ENCODE measurements at places on chromosomes 2 and 18.

DNA sequence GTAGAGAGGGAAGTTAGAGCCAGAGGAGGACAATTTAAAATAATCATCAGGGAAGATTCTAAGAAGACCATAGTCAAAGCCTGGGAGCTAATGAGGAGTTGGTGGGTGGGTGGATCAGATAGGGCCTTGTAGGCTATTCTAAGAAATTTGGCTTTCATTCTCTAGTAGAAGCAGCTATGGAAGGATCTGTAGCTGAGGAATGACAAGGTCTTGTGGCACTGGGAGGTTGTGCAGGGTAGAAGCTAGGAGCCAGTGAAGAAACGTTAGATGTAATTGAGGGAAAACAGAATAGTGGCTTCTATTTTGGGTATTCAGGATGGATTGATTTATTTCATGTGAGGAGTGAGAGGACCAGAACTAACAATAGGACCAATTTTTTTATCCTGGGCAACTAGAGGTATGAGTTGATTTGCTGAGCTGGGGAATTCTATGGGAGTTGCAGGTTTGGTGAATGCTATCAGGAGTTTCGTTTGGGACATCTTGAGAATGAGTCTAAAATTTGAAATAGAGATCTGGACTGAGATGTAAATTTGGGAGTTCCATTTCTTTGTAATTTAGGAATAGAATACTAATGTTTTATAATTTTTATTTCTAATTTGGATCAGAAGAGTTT lies 371.9 kb downstream of the PARD3B start:
- DNase-seq: no peak

GRCh38 chr18:11071300-11071699 lies 78.1 kb downstream of the PIEZO2 start:
- DNase-seq: no peak

DNA sequence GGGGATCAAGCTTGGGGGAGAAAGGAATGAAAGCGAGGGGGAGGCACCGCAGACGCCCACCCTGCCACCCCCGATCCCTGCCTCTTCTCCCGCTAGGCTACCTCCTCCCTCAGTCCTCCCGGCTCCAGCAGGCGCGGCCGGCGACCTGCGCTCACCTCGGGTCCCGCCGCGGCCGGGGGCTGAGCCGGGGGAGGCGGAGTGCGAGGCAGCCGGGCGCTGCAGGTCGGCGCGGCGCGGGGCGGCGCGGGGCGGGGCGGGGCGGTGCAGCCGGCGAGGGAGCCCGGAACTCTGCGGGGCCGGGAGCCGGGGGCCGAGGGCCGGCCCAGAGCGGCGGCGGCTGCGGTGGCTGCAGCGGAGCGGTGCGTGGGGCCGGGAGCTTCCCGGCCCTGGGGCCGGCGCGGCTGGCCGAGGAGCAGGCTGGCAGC lies 477 bp downstream of the ACVR1 start:
- DNase-seq: peak; percentile 56

DNA sequence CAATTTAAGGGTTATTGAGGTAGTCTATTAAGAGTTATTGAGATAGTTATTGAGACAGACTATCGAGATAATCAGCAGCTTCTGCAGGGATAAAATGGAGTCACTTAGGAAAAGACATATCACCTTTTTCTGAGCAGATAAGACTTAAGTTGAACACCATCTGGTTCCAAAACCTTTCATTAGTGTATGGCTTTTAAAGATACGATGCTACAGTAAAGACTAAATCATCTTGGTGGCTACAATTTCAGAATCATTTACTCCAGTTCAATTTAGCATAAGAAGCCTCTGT lies 68.6 kb upstream of the DNAJC10 start:
- no peak for DNase-seq

GRCh38 chr2:234006501-234006900 lies 44.0 kb upstream of the SPP2 start:
- no peak for DNase-seq

DNA sequence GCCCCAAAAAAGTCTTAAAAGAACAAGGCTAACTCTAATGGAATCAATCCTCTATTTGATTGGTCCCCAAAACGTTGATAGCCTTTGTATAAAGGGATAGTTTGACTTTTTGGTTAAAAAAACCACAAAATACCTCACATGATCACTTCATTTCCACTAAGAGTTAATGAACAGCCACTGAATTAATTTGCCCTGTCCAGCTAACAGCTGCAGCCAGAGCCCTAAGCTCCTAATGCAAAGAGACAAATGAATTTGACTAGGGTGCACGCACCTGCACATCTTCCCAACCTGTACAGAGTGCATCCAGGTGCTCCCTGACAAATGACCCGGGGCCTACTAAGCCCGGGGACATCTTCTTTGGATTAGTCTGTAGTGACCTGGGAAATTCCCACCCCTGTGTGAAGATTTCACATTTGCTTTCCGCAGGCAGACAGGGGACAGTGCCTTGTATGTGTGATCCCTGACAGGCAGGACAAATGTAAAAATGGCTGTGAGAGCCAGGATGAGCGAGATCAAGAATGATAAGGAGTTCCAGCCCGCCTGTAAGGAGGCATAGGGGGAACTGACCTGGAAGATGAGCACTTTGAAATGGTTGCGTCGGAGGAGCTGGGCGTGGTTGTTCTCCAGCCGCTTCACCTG lies 893 bp downstream of the CAVIN2 start:
- DNase-seq: no peak

DNA sequence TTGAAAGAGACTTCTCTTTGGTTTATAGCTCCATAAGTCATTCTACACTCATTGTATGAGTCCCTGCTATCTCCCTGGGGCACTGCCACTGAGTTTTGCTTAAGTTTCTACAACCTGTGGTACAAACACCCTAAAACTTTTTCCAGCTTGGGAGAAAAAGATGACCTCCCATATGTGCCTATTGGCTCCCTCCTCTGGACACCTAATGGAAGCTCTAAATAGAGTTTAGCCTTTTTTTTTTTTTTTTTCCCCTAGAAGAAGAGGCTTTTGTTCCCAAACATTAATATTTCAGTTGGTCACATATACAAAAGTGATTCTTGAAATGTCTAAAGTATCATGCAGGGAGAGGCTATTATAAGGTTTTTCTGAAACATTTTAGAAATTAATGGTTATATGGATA lies 547.2 kb upstream of the TMEFF2 start:
- no peak for DNase-seq

- peak; percentile 93 for DNase-seq
Measured at GRCh38 chr2:218892693-218893348, 12.2 kb downstream of the WNT10A start.

DNA sequence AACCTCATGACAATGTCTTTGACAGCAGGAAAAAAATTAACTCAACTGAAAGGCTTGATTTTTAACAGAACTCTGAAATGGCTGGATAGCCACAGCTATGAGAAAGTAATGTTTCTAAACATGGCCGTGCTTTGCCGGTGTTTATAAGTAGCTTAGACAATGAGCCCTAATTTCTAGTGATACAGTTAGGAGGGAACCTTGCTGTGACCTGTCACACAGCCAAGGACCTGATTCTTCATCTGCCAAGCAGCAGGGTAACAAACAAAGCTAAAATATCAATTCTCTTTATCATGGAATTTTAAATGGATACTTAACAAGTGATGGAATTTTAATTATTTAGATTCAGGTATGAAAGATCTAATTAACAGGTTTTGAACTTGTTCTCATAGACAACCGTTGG lies 24.3 kb upstream of the DYNC2LI1 start:
- DNase-seq: no peak

DNA sequence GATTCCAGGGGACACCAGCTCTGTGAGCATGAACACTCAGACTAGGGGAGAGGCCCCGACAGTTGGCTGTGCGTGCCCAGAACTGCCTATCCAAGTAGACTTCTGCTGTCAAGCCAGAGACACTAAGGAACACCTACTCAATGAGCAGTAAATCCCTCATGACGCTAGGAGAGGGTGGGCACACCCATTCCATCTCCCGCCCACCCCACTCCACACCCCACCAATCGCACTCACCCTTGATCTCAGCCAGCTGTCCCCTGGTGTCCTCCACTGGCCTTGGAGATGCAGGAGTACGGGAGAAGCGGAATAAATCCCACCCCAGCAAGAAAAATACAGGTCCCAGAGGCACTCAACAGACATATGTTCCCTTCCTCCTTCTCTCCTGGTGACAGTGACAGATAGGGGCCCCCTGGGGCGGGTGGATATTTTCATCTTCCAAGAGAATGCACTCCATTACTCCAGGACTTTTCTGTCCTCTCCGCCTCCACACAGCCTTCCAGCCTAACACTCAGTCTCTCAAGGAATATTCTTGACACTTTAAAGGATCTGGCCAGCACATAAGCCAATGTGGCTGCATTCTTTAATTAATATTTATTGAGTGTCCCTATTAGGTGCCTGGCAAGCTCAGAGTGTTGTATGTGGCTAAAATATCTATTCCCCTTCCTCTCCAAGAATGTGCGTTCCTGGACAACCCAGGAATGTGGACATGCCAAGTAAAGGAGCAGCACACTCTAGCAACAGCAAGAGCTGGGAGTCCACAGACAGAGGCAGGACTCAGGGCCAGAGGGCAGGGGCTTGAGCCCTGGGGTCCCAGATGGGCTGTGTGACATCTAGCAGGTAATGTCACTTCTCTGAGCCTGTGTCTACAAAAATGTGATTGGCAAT lies 13.1 kb upstream of the SMAD7 start:
- DNase-seq: no peak

GRCh38 chr18:34649080-34649479 lies 61.0 kb upstream of the DTNA start:
- DNase-seq: no peak

GRCh38 chr2:126864861-126865260 lies 33.8 kb upstream of the TEX51 start:
- DNase-seq: no peak

- no peak for DNase-seq
Measured at GRCh38 chr2:184685999-184686841, 87.9 kb downstream of the ZNF804A start.

- DNase-seq: no peak
Measured at GRCh38 chr2:174180165-174180724, 68.1 kb downstream of the OLA1 start.

DNA sequence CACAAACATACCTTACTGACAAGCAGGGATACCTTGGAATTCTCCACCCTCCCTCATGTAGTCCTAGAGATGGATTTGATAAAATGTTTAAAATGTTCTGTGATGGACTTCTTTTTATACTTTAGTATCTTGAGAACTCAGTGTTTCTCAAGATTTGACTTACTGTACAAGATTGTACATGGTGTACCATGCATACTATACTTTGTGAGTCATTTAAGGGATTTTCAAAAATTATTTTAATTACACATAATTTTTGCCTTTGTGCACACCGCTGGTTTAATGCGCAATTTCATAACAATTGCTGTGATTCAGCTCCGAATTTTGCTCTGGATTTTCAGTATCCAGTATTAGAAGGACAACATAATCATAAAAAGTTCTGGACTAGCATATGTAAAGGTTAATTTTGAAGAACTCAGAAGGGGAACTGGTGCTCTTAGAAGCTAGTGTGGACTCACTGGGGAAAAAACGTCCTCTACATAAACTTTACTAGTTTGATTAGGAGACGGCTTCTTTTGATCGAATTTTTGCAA lies 78.6 kb upstream of the ACSL3 start:
- no peak for DNase-seq

DNA sequence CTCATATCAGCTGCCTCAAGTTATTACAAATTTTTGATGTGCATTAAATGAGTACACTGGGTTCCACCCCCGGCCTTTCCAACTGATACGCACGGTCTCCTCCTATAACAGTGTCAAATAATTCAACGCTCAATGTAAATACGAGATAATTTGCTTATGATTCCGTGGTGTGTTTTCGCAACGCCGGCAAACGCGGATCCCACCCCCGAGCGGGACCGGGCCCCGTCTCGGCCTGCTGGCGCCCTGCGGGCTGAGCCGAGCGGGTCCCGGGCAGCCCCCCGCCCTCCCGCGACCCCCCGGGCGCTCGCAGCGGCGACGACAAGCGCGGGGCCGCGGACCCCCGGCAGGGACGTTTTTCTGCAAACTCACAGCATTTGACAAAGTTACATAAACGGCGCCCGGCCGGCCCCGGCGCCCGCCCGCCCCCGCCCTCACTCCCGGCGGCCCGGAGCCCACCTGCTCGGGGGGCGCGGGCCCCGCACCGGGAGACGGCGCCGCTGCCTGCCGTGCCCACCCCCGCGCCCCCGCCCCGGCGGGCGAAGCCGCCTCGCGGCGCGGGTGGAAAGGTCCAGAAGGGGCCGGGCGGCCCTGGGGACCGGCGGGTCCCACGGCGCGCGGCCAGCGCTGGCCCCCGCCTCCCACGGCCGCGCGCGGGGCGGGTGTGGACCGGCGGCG lies 762 bp downstream of the HDAC4 start:
- DNase-seq: peak; percentile 37

DNA sequence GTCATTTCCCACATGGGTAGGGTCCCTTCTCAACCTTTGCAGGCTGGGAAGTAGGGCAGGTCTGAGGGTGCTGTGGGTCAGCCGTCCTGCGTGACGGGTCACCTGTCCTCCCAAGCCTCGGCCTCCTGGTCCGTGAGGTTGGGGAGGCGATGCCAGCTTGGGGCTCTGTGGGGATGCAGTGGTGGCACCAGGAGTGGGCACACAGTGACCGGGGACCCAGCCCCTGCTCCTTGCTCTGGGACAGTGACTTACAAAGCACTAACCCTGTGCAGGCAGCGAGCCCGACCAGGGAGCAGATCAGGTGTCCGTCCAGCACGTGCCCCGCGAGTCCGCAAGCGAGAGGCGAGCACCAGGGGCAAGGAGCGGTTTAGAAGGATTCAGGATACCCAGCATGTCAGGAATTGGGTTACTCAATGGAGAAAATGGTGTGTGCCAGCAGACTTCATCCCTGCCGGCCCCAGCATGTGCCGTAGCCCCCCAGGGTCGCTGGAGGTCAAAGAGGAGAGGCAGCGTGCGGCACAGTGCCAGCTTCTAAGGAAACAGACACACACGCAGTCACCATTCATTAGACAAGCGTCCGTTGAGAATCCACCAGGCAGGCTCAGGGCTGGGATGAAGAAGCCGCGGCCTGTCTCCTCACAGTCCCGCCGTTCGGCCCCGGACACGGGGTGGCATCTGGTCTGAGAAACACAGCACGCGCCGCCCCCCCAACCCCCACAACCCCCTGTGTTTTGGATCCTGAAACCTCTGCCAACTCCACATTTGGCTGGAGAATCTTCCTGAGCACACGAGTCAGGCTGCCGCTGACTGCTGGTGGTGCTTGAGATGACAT lies 11.7 kb downstream of the COLEC11 start:
- no peak for DNase-seq

- DNase-seq: no peak
Measured at GRCh38 chr2:42443718-42444399, 49.9 kb downstream of the KCNG3 start.

GRCh38 chr2:42036413-42036812 lies 11.4 kb upstream of the PKDCC start:
- DNase-seq: no peak

All from CD4-positive, CD25-positive, alpha-beta regulatory T cell (primary cell).